Cerebellar nuclear complex (tissue), 1 donor: ENCODE measurements at places on chromosomes 12 and 14.

GRCh38 chr12:76633415-76633814, 73.8 kb upstream of the OSBPL8 start:
- no peak for DNase-seq

DNA sequence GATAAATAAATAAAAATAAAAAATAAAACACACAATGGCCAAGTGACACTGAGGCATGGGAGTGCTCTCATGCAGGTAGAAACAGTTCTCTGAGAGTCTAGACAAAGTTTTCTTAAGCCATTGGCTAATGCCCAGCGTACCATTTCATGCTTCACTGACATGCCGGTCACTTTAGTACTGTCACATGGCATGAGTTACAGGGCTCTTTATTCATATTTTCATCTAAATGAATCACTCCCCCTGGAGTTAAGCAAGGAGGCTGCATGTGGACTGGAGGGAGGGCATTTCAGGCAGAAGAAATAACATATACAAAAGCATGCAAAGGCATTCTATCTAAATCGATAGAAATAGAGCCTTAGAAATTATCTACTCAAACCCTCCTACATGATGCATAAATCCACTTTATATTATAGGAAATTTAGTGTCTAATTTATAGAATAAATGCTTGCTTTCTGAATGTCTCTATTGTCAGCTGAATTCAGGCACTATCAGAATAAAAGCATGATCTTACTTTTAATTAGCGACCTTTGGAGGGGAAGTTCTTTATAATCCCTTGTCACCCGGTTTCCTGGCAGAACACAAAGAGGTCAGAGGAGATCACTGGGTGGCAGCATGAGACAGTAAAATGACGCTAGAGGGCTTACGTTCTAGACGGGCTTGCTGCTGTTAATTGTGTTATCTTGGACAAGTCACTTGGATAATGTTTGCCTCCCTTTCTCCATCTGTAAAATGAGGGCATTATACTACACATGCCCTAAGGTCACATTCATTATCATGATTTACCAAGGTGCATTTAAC, 17.5 kb downstream of the DYRK4 start:
- no peak for DNase-seq

- DNase-seq, result no peak
Observed at GRCh38 chr14:55777877-55778276, 197.9 kb downstream of the KTN1 start.

DNA sequence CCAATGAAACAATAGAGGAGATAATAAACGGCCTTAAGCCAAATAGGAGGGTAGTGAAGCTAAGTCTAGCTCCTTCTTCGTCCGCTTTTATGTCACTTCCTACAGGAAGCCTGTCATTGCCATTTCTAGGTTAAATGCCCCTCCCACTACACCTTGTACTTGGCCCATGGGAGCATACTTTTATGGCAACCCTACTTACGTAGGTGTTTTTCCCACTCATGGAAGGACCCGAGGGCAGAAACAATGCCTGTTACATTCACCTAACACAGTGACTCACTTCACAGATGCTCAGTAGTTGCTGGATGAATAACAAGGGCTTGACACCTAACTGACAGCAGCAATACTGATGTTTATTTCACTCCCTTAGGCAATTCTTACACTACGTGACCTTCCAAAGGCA, 44.5 kb downstream of the ALKBH1 start:
- DNase-seq, result no peak

GRCh38 chr14:76956316-76957090, 72.0 kb downstream of the IRF2BPL start:
- peak; percentile 12 for DNase-seq

- DNase-seq, result no peak
Observed at GRCh38 chr12:31406345-31406744, 80.4 kb upstream of the SINHCAF start.

DNA sequence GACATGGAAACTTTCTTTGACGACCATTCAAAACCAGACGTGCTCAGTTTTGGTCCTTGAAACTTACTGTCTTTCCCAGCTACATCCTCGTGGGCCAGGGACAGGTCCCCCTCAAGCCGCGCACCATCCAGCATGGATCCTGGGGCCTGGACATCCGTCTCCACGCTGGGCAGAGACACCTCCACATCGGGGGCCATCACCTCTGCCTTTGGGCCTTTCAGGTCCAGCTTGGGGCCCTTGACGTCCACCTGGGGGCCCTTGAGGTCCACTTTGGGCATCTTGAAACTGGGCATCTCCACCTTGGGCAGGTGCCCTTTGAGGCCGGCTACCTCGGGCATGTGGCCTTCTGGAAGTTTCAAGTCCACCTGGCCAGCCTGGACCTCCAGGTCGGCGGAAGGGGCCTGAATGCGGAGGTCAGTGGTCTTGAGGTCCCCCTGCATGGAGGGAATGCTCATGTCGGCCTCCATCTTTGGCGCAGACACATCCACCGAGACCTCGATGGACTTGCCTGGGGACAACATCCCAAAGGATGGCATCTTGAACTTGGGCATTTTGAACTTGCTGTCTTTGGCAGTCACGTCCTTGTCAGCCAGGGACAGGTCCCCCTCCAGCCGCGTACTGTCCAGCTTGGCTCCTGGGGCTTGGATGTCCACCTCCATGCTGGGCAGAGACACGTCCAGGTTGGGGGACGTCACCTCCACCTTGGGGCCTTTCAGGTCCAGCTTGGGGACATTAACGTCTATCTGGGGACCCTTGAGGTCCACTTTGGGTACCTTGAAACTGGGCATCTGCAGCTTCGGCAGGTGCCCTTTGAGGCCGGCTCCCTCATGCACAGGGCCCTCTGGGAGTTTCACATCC, 17.1 kb downstream of the PLD4 start:
- DNase-seq, result no peak

GRCh38 chr12:54257332-54257731, 22.6 kb downstream of the CBX5 start:
- no peak for DNase-seq

DNA sequence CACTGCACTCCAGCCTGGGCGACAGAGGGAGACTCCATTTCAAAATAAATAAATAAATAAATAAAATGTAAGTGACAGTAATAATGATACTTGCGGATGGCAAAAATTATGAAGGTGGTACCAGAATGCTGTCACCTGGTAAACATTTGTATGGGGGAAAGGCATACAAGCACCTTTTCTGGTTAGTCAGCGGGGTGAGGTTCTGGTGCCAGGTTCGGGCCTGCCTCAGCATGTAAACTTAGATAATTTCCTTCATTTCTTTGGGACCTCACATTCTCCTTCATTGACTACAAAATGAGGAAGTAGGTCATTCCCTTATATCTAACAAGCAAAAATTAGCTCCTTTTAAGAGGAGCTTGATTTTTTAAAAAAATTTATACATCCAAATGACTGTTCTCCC, 10.8 kb downstream of the VTI1B start:
- no peak for DNase-seq

GRCh38 chr12:121423253-121423652, 23.3 kb downstream of the RNF34 start:
- no peak for DNase-seq

DNA sequence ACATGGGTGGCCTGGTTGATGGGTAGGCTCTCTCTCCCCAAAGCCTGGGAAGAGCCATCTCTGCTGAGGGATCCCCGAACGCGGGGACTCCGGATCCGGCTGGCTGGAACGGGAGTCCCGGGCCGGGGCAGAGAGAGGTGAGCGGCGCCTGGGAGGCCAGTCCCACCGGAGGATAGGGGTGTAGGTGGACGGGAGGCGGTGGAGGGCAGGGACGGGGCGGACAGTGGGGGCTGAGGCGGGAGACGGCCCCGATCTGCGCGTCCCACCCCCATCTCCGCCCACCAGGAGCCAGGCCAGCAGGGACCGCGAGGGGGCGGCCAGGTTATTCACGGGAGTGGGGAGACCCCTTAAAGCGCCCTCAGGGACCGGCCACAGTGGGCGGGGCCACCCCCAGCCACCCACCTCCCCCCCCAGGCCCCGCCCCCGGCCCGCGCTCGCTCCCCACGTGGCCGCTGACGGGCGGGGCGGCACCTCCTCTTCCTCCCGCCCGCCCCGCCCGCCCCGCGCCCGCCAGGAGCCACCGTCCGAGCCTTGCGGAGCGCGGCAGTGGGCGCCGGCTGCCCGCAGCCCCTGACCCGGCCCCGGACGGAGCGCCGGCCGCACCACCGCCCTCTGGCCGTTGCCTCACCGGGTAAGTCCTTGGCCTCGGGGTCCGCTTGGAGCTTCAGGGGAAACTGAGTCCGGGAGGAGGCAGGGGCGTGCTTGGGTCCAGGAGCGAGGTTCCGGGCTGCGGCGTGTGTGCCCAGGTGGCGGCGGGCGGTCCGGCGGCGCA, at the start of gene INF2:
TSS of gene INF2 (plus strand) at position 510 of the 772 bp plus-strand sequence. CDS start 11,748 bp downstream, outside the sequence.
- no peak for DNase-seq

GRCh38 chr12:122406701-122407164, 15.7 kb downstream of the CLIP1 start:
- DNase-seq, result no peak

DNA sequence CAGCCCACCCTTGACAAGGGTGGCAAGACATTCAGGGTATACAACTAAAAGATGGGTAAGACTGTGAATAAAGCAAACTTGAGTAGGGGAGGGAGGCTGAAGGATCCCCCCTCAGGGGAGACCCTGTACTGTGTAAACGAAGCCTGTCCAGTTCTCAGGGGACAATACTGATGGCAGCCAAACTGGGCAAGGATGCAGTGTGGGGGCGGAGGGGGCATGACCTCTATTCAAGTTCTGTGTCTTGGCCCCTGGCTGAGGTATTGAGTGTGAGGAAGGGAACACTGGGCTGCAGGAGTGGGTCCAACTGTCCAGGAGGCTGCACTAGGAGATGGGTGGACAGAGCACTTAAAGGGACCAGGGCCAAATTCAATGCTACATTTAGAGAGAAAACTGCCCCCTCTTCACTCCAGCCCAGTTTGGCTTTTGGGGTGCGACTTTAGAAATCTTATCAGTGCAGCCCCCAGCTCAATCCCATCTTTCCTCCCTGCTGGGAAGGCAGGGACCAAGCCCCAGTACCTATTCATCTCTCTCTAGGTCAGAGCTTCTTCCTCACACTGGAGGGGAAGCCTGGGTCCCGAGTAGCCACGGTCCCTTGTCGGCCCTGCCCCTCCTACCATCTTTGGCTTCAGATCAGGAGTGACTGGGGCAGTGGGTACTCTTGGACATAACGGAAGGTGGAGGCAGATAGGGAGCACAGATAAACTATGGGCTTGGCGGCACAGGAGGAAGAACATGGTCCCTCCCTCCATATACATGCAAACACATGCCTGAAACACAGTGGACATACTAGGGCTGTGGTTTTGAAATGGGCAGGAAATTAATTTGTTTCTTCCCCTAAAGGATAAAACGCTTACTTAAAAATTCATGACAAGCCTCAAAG, 11.8 kb downstream of the SLC39A5 start:
- no peak for DNase-seq

GRCh38 chr14:66009089-66009488, 477.1 kb upstream of the CCDC196 start:
- no peak for DNase-seq

GRCh38 chr12:53930591-53931255, 7.9 kb upstream of the HOXC13 start:
- DNase-seq, result no peak

GRCh38 chr14:94761348-94761996, 8.4 kb downstream of the GSC start:
- DNase-seq, result no peak

- peak; percentile 96 for DNase-seq
Observed at GRCh38 chr12:52032804-52033445, 18.3 kb upstream of the NR4A1 start.

GRCh38 chr12:29534935-29535334, 37.4 kb upstream of the OVCH1 start:
- DNase-seq, result no peak

GRCh38 chr12:31326736-31327659, 1.0 kb upstream of the SINHCAF start:
- DNase-seq, result no peak

DNA sequence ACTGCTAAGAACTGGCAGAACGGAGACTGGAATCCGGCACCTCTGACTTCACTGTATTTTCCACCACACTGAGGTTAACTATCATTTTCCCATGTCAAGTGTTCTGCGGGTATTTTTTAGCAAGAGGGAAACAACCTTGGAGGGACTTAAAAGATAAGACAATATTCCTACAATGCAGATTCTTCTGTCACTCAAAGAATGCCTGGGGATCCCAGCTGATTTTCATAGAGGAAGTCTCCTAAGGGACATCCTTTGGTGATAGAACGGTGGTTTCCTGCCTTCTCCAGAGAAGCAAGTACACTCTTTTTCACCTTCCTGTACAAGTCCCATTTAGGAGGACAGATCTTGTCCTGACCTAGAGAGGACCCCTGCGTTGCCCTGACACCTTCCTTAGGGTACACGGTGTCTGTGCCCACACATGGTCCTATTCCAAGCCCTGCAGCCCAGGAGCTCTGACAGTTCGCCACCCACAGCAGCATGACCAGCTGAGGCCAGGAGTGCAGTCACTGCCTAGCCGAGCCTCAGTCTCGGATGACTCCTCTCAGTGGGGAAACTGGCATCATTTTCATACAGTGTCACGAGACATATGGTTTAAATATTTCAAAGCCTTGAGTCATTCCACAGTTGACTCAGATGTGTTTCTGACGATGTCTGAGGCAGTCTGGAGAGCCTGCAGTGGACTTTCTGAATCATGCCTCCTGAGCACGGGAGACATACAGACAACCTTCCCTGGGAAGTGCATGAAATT, 181.3 kb upstream of the FKBP4 start:
- no peak for DNase-seq

- DNase-seq, result no peak
Observed at GRCh38 chr12:103705927-103706326, 118.9 kb downstream of the STAB2 start.

GRCh38 chr12:118357257-118358007, 15.3 kb downstream of the TAOK3 start:
- DNase-seq, result no peak

DNA sequence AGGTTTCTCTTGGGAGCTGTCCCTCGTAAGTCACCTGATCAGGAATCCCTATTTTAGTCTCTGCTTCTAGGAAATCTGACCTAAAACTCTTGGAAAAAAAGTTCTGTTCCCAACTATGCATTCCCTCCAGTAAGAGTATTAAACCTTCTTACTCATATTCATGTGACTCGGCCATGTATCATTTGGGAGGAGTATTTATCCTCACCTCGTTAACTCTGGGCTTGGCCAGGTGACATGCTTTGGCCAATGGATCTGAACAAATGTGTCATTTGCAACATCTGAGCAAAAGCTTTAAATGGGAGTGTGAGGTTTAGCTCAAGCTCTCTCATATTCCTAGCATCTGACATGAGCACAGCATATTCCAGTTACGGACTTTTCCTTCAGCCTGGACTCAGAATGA, 226.8 kb downstream of the NUAK1 start:
- no peak for DNase-seq

GRCh38 chr12:128621304-128621703, 202.5 kb downstream of the SLC15A4 start:
- DNase-seq, result no peak

DNA sequence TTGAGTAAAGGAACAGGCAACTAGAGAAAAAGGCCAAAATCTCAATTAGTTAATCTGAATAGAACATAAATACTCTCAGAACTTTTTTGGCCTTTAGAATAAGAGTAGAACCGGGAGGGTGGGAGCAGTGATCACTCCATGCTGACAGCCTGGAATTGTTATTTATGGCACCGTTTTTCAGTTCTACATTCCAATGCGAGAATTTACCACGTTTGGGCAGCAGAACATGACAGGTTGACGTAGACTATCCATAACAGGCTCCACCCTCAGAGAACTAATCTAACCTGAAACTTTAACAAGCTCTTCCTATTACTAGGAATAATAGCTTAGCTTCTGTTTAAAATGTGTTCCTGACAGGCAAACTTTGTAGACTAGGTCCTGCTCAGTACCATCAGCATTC, 379.1 kb downstream of the SEC23A start:
- DNase-seq, result no peak

GRCh38 chr12:90631591-90632212, 323.3 kb downstream of the CCER1 start:
- no peak for DNase-seq
